Germinal center (tissue), 1 donor: ENCODE measurements at places on chromosomes 7 and 10.

DNA sequence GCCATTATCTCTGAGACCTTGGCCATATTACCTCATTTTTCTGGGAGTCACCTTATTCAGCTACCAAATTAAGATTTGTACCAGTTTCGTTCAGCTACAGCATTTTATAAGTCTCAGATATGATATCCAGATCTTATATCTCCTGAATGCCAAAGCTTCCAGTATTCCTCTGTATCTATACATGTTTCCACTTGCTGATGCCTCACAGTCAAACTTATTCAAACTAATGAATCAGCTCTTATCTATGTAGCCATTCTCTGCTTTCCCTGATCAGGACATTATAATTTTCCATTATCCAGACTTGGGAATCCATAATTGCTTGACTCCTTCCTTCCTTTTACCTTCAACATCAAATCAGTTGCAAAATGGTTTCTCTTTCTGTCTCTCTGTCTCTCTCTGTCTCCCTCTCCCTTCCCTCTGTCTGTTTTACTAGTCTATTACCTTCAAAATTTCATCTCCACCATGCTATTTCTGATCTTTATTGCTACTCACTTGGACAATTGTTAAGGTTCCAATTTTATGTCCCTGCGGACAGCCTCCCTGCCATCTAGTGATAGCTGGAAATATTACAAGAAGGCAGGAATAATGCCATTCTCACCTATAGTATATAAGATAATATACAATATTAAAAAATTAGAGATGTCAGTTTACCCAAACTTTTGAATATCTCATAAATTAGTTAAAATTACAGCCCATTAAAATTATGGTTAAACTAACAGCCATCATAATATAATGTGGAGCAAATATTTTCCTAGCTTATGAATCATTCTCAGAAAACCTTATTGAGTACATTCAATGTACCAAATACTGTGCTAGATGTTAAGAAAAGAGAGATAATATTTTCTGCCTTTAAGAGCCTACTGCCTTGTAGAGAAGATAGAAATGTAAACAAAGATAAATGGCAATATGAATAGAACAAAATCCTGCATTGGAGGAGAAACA lies 89.8 kb downstream of the PCLO start:
- DNase-seq = no peak

- DNase-seq = no peak
These were observed 64.0 kb upstream of the EGR2 start for GRCh38 chr10:62880162-62880561.

- DNase-seq = no peak
These were observed 102.4 kb upstream of the SVIL start for GRCh38 chr10:29737074-29737593.

- no peak for DNase-seq
These were observed 133.1 kb downstream of the MAPK8 start for GRCh38 chr10:48439581-48440041.

DNA sequence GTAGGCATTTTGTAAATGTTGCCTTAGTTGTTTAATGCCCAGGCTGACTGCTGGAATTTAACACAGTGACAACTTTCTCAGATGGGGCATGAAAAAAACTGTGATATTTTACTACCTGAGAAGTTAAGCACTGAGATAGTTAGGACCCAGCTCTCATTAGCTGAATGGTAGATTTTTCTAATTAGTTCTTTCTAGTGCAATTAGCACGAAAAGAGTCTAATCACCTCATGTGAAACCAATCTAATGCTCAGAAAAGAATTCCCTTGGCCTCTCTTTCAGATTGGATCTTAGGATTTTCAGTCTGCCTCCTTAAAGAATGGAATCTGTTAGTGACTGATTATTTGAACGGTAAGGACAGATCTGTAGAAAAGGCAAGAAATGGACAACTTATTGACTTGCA lies 743.2 kb downstream of the AUTS2 start:
- no peak for DNase-seq
